ENCODE measurements at places on chromosomes 7 and 10.
A peak's percentile ranks its signal among the peaks of the same experiment; 100 is the strongest.

- peak; percentile 46 for DNase-seq
Observed at GRCh38 chr10:3972460-3973301, 187.7 kb upstream of the KLF6 start.

GRCh38 chr10:70621503-70622078 lies 19.1 kb upstream of the PRF1 start:
- DNase-seq: no peak

DNA sequence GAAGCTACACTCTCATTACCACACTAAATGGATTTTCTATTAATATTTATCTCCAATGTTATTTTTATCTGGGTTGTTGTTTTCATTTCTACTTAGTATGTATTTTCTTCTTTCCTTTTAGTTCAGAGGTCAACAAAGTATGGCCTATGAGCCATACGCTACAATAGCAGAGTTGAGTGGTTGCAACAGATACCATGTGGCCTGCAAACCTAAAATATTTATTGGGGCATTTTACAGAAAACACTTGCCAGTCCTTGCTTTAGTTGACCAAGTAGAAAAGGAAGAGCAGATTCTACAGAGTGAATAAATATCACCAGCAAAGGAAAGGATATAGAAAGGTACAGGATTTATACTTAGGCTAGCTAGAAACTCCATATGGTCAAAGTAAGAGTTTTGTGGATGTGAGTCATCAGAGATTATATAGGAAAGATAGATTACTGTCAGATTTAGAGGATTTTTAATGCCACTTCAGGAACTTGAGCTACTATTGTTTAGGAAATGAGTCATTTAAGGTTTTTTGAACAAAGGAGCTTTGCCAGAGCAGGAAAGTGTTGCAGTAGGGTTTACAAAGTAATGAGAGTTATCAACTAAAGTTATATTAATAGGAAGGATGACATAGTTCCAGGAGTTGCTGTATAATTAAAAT lies 323.3 kb upstream of the KAT6B start:
- DNase-seq: no peak

DNA sequence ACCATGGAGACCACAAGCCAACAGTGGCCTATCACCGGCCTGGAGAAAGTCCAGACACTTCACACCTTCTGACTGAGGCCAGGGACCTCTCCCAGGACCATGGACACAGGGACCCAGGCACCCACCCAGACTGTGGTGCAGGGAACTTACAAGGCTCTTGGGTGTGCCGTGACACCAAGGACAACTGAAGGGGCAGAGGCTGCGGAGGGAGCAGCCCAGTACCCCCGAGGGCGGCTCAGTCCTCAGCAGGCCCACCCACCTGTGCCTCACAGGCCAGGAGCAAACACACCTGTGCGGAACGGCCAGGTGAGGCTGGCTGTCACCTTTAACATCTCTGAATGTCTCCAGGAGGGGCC lies 182.3 kb downstream of the MAD1L1 start:
- no peak for DNase-seq

GRCh38 chr7:151122276-151122675 lies 36.0 kb downstream of the AGAP3 start:
- DNase-seq: no peak
